HepG2 (cell line): ENCODE measurements at places on chromosomes 4 and X.

GRCh38 chrX:123493857-123494256 lies 239.0 kb downstream of the THOC2 start:
- no peak for DNase-seq

DNA sequence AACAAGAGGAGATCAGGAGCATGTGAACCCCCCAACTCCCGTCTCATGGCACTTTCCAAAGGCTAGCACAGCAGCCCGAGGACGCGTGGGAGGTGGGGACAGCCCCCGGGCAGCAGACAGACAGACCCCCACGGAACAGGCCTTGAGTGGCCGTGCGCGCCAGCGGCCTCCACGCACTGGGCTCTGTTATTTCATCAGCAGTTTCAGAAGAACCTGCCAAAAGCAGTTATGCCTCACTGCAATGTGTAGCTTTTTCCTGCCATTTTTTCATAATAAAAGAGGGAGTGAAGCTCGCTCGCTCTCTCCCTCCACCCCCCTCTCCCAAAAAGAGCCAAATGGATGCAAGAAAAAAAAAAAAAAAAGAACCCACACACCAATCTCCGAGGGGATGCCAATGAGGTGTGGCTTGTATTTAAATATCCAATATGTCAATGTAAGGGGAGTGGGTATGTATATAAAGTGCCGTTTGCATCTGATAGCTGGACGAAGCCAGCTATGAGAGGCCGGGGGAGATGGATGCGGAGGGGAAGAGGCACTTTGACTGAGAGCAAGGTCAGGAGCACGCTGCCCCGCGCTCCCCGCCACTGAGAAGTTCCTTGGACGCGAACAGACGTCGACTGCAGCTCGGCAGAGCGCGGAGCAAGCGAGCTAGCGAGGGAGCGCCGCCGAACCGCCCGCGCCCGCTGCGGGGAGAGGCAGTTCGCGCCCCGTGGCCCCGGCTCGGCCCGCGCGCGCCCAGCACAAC lies at the start of gene FGF16:
TSS of gene FGF16 (plus strand) at position 482 of the 745 bp plus-strand sequence. CDS start 286 bp downstream, outside the sequence.
- no peak for DNase-seq

GRCh38 chrX:23662187-23662586 lies 5.1 kb upstream of the PRDX4 start:
- no peak for DNase-seq

DNA sequence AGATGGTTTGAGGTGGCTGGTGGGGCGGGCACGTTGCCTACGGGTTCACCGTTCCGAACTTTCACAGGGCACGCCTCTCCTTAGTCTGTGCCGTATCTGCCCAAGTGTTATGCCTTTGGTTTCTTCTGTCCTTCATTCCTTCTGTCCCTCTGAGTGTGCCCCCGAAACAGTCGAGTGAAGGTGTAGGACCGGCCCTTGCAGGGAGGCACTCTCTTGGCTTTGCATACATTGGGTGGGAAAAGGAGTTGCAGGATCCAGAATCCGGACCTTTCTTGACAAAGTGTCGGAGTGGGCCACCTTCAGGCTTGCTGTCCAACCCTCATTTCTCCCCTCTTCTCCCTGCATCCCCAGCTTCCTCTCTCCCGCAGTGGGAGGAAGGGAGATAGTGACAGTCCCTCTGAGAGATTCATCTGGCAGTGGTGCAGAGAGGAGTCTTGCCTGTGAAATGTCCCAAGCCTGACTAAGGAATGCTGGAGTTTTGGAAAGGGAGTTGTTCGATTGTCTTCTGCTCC lies 569 bp downstream of the ARFIP1 start:
- peak; percentile 13 for DNase-seq

- DNase-seq: no peak
These were observed 327.8 kb downstream of the CAMK2D start for GRCh38 chr4:113433536-113434246.

DNA sequence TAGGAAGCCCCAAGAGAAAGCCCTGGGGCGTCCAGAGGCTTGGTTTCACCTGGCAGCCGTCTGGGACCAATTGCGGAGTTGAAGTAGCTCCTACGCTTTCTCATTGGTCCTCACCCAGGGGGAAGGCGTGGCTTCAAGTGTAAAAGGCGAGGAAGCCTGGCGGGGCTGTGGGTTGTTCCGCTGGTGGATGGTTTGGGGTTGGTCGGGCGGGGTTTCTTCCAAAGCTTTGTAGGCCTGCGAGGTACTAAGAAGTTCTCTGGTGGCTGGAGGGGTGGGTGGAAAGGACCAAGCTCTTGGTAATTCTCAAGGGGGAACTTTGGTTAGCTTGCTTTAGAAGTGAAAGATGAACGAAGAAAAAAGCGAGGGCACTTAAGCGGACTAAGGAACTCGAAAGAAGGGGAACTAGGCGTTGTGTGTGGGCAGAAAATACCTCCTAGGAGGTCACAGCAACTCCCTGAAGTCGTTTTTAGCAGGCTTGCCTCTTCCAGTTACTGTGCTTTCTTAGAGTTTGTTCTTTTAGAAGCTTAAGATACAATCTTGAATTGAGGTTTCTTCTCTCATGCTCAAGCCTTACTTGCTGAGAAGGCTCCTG lies 36.6 kb downstream of the CCNG2 start:
- DNase-seq: no peak

- DNase-seq: peak; percentile 2
These were observed 42.5 kb downstream of the FAAH2 start for GRCh38 chrX:57329008-57329407.
